ENCODE measurements at places on chromosomes 16 and 17. TPM values are rescaled to one million over a fixed set of nuclear protein-coding genes. Genes with fewer than 3 reads are reported as not detected.

RGS11 gene
- total RNA-seq: 5.5 TPM

CHRNE gene
- not detected for total RNA-seq

MED9 gene
- 19.1 TPM for total RNA-seq

C17orf78 gene
- total RNA-seq: not detected

TBC1D3H gene
- total RNA-seq: not detected

GPRC5B gene
- 31.1 TPM for total RNA-seq

PRAC1 gene
- not detected for total RNA-seq
